Stimulated activated CD4-positive, alpha-beta T cell treated with anti-CD3 and anti-CD28 coated beads, TNF-alpha, amount 100 ng/mL, for 1 hour (primary cell): ENCODE measurements at places on chromosomes 5 and 9.

DNA sequence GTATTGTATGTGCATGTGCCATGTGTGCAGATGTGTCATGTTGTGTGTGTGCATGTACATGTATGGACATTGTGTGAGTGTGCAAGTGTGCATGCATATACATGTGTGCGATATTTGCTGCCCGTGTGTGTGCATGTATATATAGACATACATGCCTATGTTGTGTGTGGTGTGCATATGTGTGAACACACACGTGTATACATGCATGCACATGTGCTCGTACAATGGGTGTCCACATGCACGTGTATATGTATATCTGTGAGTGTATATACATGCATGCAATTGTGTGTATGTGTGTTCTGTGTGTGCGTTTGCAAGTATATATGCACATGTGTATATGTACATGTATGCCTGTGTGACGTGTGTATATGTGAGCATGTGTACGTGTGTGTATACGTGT, 3.0 kb upstream of the SLC6A18 start:
- no peak for DNase-seq

GRCh38 chr5:141734501-141735229, 52.6 kb upstream of the ARAP3 start:
- no peak for DNase-seq

DNA sequence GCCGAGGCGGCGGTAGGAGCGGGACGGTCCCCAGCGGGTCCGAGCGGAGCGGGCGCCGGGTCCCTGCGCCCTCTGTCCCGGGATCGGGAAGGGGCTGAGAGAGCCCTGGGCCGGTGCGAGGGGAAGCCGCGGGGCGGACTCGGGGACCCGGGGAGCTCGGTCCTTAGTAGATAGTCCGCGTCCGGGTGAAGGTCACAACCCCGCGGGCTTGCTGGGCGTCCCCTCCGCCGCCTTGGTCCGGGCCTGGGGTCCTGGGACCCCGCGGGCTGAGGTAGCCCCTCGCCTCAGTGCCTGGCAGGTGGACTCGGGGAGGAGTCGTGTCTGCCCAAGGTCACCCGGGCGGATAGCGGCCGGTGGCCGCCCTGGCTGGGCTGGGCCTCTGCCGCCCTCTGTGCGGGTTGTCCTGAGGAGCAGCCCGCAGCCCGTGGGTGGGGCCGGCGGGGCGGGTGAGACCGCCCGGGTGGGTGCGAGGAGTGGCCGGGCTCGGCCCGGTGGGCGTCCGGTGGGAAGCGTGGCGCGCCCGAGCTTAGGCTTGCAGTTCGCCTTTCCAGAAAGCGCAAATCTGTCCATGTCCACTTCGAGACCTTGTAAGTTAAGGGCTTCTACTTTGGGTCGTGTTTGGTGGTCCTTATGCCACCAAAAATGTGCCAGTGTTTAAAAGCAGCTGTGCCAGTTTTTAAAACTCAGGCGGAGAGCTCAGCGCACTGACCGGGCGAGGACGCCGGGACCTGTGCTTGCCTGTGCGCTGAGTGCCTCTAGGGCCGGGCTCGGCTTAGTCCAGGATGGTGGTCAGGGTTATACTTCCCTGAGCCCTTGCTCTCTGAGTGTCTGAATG, 554 bp downstream of the SDHA start:
- DNase-seq = no peak

GRCh38 chr9:104784098-104784497, 20.2 kb downstream of the NIPSNAP3B start:
- no peak for DNase-seq

- DNase-seq = no peak
Observed at GRCh38 chr9:39587844-39588499, 232.5 kb downstream of the SPATA31A1 start.

- DNase-seq = no peak
Observed at GRCh38 chr5:72597456-72597948, 90.3 kb upstream of the ZNF366 start.

GRCh38 chr9:90526386-90526785, 116.2 kb downstream of the DIRAS2 start:
- no peak for DNase-seq

- DNase-seq = no peak
Observed at GRCh38 chr9:80552931-80553330, 981.2 kb downstream of the TLE4 start.

- no peak for DNase-seq
Observed at GRCh38 chr5:42745426-42745825, 11.2 kb upstream of the CCDC152 start.

DNA sequence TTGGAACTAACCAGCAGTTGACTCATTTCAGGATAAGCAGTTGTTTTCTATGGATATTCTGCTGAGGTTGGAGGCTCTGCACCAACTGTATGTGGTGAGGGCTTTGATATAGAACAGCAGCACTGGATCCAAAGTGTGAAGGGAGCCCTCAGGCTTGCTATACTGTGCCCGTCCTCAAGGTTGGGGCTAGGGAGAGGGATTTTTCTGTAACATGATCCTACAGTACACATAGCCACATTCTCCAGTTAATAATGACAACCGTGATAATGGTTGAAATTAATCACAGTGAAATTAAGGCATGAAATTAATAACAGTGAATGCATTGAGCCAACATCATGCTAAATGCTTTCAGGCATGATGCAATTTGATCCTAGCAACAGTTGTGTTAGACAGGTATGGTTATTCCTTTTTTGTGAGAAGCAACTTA, 36.7 kb downstream of the ARHGAP26 start:
- no peak for DNase-seq

- DNase-seq = no peak
Observed at GRCh38 chr9:17065062-17065461, 69.8 kb upstream of the CNTLN start.
